D721Med (cell line): ENCODE measurements at places on chromosomes 13 and 19.
A peak's percentile ranks its signal among the peaks of the same experiment; 100 is the strongest.

GRCh38 chr13:92300651-92301050 is 902.2 kb downstream of the GPC5 start:
- no peak for DNase-seq

DNA sequence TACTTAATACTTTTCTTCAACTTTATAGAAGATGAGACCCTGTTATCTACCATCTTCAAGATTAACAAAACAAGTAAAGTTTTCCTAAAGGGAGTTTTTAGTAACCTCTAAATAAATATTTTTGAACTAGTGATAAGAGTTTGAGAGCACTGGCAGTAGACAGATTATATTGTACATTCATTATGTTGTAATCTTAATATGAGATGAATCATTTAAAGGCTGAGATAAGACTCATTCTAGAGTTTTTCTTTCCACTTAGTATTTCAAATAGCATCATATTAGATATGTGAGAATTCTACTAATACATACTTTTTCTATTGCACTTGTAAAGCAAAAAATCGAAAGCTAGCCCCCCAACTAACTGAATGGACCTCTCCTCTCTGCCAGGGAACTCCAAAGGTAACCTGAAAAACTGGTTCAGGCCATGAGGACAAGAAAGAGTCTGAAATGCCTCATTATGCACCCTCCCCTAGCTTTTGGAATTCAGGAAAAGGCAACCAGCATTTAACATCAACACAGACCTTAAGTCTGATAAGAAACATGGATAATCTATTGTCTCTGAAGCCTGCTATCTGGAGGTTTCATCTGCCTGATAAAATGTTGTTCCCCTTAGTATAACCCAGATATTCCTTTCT is 875.4 kb upstream of the SLC10A2 start:
- DNase-seq: no peak

DNA sequence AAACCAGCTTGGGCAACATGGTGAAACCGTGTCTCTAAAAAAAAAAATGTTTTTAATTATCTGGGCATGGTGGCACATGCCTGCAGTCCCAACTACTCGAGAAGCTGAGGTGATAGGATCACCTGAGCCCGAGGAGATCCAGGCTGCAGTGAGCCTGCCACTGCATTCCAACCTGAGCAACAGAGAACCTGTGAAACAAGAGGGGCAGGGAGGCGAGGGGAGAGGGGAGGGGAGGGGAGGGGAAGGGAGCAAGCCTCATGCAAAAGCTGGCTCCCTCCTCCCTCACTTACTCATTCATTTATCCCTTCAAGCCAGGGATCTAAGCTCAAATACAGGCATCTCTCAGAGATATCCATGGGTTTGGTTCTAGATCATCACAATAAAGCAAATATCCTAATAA is 8.9 kb downstream of the ATP7B start:
- no peak for DNase-seq

- DNase-seq: no peak
These were observed 40.0 kb upstream of the CBY2 start for GRCh38 chr13:45662162-45662561.

DNA sequence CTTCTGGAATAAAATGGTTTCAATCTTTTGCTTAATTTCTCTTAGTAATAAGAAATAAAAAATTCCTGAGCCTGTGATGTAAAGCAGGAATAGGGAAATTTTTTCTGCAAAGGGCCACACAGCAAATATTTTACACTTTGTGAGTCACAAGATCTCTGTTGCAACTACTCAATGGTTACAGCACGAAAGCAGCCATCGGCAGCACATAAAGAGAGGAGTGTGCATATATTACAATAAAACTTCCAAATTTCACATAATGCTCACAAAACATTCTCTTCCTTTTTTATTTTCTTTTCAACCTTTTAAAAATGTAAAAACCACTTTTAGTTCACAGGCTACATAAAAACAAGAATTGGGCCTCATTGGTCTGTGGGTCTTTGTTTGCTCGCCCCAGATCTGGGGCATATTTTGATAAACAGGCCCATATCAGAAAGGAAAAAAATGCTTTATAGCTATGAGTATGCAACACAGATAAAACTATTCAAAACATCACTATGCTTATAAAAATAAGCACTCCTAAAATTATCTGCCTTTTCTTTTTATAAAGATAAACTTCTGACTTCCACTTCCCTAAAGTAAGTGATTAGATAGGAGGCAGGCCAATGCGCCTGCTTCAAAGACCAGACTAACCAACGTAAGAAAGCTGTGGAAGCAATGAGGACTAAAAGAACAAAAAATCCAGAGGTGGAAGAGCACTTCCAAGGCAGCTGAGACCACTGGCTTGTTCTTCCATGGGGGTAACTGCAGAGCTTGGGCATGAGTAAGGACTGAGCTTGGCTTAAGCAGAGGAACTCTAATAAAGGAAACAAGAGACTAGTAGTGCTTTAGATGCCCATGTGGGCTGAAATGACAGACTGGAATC is 26.5 kb downstream of the MYCBP2 start:
- DNase-seq: no peak

GRCh38 chr13:70662231-70662940 is 554.1 kb upstream of the KLHL1 start:
- DNase-seq: no peak

DNA sequence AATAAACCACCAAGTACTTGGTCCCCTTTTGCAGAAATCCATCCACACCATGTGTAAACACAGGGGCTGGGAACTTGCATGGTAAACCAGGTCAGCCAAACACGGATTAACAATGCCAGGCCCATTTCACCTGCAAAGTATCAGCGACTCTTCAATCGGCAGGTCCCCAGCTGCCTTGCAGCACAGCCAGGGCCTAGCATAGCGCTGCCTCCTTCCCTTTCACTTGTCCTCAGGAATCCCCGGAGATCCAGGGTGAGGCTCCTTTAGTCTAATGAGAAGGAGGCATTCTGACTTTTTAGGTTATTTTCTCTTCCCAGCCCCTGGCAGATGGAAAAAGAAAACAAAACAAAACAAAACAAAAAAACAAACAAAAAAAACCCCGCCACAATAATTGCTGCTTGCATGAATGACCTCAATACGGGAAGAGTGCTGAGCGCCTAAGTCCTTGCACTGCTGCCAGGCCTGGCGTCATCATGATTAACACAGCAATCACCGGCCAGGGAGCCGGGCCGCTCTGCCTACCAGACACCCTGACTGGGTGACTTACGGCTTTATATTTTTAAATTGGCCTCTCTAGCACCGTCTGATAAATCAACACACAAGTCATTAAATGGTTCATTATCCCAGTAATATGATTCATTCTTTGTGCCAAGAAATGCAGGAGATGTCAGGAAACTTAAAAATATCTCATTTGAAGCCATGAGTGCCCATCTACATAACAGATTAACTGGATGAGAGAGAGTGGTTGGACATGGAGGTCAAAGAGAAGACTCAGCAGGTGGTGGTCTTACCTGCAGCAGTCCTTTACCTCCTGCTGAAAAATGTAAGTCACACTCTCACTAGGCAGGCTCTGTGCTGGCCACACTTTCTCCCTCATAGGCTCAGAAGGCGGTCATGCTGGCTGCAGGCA is 692.7 kb downstream of the UQCRFS1 start:
- DNase-seq: no peak

GRCh38 chr13:60175571-60175970 is 11.8 kb upstream of the DIAPH3 start:
- no peak for DNase-seq

GRCh38 chr19:18469069-18469846 is 31.3 kb upstream of the ISYNA1 start:
- peak; percentile 71 for DNase-seq

GRCh38 chr19:23527797-23528196 is 132.5 kb upstream of the ZNF91 start:
- no peak for DNase-seq

- no peak for DNase-seq
These were observed 194.0 kb downstream of the NDFIP2 start for GRCh38 chr13:79674765-79675515.

GRCh38 chr13:96473526-96474180 is 383.7 kb downstream of the HS6ST3 start:
- DNase-seq: no peak

GRCh38 chr19:18173572-18174288 is at the start of gene IFI30:
IFI30 (plus strand) TSS chr19:18173813; CDS start chr19:18173842, 29 bp downstream.
- peak; percentile 94 for DNase-seq

DNA sequence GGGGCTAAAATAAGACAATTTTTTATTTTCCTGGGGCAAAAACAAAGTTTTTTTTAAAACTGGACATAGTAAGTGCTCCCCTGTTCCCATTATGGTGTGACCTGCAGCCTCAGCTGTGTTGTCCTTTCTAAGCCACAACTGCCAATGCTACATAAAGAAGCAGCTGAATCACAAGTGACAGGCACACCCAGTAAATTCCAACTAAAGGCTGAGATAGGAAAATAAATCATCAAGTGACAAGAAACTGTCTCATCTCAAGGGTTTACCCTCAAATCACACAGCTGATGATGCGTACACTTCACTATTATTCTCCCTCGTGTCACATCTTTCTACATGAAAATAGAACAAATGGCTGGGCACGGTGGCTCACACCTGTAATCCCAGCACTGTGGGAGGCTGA is 28.7 kb downstream of the STK24 start:
- DNase-seq: no peak

DNA sequence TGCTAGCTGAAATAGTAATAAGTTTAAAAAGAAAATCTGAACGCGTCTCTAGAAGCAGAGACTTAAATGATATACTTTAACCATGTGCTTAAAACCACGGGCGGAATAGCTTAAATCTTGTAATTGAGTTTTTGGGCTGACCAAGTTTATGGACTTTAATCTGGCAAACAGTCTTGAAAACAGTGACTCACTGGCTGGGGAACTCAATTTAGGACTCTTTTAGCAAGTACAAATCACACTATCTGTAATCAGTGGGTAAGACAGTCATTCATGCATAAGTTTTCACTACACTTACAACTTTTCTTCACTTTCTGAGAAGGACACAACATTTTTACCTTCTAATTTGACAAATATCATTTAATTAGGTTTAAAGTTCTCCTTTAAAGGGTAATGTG is 26.8 kb downstream of the ZNF627 start:
- no peak for DNase-seq

- DNase-seq: no peak
These were observed 1.7 kb downstream of the IRS2 start for GRCh38 chr13:109784590-109785140.

DNA sequence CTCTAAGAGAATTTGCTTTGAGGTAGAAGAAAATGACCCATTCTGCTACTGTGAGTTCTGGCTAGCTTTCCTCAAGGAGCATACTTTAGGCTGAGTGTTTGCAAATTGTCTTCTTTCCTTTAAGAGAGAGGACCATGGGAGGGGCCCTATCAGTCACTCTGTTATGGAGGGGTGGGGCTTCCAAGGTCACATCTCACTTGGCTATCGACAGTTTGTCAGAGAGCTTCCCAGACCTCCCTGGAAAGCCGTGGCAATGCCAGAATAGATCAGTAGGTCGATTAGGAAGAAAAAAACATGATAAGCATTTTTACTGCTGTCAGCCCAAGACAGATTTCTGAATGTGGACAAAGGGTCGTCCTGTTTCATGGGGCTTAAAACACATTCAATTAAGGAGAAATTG is 93.3 kb downstream of the OXGR1 start:
- DNase-seq: no peak

GRCh38 chr19:39506944-39507714 is 7.8 kb upstream of the SELENOV start:
- peak; percentile 89 for DNase-seq

GRCh38 chr13:94308832-94309231 is 170.7 kb downstream of the DCT start:
- DNase-seq: no peak

GRCh38 chr19:56139847-56140582 is 1.1 kb upstream of the ZNF444 start:
- no peak for DNase-seq

- DNase-seq: no peak
These were observed 180.5 kb downstream of the COL4A1 start for GRCh38 chr13:110126391-110126961.

DNA sequence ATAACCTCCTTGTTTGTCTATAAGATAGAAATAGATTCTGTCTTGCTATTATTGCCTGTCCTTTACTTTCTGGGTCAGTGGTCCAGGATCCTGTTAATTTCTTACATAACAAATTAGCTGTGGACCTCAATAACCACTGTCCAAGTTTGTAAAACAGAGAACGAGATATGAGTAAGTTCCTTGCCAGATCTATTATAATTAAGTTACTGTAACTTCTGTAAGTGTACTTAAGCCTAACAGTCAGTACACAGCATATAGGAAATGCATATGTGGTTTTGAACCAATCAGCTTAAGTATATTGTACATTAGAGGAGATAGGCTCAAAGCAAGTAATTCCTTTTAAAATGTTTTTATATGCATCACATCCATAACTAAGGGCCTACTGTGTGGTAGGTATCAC is 34.9 kb downstream of the HTR2A start:
- no peak for DNase-seq

GRCh38 chr13:49540552-49540951 is 44.8 kb downstream of the PHF11 start:
- no peak for DNase-seq

- no peak for DNase-seq
These were observed 2.9 kb downstream of the CYSLTR2 start for GRCh38 chr13:48656608-48657007.

- no peak for DNase-seq
These were observed 64.3 kb downstream of the MICU2 start for GRCh38 chr13:21539687-21540086.

- no peak for DNase-seq
These were observed 244.1 kb upstream of the IRS2 start for GRCh38 chr13:110030394-110030928.

GRCh38 chr19:47427241-47428176 is 8.2 kb upstream of the MEIS3 start:
- DNase-seq: no peak

DNA sequence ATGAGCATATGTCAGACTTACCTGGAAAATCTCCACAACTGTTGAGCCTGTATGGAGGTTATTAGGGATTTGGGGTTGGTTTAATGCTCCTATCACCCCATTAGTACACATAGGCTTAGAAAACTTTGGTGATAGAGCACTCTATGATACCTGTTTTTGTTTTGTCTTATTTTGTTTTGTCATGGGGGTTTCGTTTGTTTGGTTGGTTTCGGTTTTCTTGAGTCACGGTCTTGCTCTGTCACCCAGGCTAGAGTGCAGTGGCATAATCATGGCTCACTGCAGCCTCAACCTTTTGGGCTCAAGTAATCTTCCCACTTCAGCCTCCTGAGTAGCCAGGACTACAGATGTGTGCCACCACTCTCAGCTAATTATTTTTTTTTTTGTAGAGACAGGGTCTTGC is 70.0 kb downstream of the MZT1 start:
- DNase-seq: no peak

GRCh38 chr19:54558339-54558738 is 15.3 kb upstream of the LILRA2 start:
- no peak for DNase-seq

- no peak for DNase-seq
These were observed 78.9 kb downstream of the GADD45B start for GRCh38 chr19:2554856-2555255.

DNA sequence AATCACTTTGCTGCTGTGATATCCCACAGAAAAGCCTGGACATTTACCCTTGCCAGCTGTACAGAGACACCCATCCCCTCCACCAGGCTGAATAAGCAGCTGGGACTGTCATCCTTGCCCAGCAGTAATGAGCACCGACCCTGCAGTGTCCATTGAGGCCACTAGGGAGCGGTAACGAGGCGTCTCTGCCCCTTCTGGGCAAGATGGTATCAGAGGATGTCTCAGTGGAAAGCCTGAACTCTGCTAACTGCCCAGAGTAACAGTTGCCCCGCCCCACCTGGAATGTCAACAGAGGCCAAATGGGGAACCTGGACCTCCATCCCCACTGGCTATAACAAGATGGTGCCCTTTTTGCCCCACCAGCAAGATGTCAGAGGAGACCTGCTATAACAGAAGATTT is 22.8 kb upstream of the CEACAM20 start:
- DNase-seq: no peak
